ENCODE measurements at places on chromosomes 11 and 22.

DNA sequence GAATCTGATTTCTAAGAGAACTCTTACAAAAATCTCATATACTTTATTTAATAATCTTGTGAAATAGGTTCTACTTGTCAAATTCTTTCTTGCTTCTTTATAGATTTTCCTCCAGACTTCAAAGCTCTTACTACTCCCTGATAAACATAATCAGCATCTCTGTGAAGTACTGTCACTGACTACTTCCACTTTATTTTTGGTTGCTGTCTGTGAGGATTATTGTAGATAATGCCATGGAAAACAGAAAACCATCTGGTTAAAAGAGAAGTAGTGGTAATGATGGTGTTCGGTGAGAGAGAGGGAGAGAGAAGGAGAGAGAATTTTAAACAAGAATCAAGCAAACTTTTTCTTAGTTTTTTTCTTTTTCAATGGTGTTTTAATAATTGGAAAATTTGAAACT, 152.3 kb downstream of the TMEM135 start:
- DNase-seq, result no peak

- no peak for DNase-seq
Observed at GRCh38 chr11:121405646-121406045, 46.5 kb upstream of the SORL1 start.

- DNase-seq, result peak; percentile 90
Observed at GRCh38 chr11:104897891-104898684, at the start of gene CASP12. TSS of gene CASP12 (minus strand) at chr11:104898460.

DNA sequence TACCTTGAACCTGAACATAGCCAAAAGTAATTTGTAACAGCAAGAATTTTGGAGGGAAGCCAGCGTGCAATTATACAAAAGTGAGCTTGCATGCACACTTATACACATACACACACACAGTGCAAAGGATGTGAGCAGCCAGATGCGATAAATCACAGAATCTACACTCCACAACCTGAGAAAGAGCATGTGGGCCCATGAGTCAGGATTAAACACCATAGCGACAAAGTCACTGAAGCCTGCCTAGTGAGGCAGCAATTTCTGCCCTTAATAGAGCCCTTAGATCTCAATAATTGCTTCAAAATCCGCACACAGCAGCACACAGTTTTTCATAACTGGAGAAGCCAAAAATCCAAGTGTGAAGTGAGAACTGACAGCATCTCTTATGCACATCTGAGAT, 42.6 kb upstream of the TEAD1 start:
- no peak for DNase-seq

GRCh38 chr11:67332081-67332691, 21.2 kb downstream of the POLD4 start:
- DNase-seq, result no peak

- peak; percentile 14 for DNase-seq
Observed at GRCh38 chr11:7570938-7571521, 57.2 kb downstream of the PPFIBP2 start.
